Activated T-helper 1 cell treated with anti-CD3 and anti-CD28 coated beads, Interleukin-2, amount 50 U/mL, for 16 hours (primary cell): ENCODE measurements at places on chromosomes 13 and 19.

GRCh38 chr13:99983499-99984401, 2.2 kb downstream of the ZIC2 start:
- DNase-seq, result no peak

- peak; percentile 52 for DNase-seq
Measured at GRCh38 chr19:50679177-50680125, 30.2 kb downstream of the C19orf81 start.

DNA sequence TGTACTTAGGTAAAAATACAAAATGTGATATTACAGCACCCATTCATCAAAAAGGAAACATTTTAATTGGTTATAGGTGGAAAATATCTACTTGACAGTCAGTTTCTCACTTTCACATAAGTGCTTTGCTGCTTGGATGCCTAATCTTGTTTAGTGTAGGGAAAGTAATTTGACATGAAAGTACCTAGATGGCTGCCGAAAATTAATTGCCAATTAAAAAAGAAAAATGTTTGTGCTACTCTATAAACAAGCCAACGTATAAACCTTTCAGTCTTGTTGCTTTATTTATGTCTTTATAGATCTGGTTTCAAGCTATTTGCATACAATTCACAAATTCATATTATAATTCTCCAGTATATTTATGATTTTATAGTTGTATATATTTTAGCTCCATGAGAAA, 729.9 kb downstream of the DACH1 start:
- DNase-seq, result no peak

- no peak for DNase-seq
Measured at GRCh38 chr19:2550431-2551171, 74.7 kb downstream of the GADD45B start.

DNA sequence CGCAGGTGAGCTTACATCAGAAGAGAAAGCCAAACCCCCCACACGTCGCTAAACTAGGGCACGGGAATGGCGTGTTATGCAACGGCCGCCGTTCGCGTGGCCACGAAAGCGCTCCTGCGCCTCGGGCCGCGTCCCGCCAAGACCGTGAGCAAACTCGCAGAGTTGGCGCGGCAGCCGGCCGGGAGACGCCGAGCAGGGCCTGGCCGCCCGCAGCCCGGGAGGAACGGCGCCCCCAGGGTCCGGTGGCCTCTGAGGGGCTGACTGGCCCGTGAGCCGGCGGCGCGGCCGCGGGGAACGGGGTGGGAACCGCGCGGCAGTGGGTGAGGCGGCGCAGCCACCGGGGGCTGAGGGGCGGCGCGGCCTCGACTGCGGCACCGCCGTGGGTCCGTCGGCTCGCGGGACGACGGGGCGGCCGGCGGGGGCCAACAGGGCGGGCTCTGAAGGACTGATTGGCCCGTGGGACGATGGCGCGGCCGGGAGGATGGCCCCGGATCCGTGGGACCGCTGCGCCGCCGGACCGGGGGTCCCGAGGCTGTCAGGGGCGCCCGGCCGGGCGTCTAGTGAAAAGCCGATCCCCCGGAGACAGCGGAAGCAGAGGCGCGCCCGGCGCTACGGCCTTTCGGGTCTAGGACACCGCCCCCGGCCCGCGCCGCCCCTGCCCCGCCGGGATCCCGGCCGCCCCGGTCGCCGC, 903 bp downstream of the LATS2 start:
- DNase-seq, result no peak

DNA sequence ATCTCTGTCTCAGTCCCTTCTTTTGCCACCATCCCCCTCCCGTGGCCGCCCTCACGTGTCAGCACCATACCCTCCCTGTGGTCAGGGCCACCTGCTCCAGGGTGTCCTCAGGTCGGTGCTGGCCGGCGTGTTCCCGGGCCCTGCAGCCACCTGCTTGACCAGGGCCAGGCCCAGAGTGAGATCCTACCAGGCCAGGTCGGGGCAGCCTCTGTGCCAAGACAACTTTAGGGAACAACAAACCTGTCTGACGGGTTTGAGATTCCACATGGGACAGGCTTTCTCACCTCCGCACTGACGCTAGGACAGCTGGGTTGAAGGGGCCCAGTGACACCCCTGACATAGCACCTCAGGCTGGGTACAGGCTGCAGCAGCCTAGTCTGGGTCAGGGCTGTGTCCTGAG, 7.5 kb upstream of the SBNO2 start:
- DNase-seq, result no peak

DNA sequence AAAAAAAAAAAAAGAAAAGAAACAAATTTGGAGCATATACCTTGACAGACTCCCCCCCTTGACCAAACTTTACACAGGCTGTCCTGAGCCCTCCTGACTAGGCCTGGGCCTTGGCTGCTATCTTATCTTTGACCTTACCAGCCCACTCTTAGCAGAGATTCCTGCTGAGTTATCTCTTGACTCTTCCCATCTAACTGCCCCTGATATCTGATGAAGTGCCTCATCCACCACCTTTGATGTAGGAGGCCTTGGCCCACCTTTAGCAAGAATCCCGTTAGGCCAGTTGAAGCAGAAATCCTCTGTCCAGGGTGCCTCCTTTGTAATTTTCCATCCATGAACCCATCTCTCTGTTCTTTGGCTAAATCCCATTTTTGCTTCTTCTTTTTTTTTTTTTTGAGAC, 43.6 kb downstream of the NLRP12 start:
- DNase-seq, result no peak

DNA sequence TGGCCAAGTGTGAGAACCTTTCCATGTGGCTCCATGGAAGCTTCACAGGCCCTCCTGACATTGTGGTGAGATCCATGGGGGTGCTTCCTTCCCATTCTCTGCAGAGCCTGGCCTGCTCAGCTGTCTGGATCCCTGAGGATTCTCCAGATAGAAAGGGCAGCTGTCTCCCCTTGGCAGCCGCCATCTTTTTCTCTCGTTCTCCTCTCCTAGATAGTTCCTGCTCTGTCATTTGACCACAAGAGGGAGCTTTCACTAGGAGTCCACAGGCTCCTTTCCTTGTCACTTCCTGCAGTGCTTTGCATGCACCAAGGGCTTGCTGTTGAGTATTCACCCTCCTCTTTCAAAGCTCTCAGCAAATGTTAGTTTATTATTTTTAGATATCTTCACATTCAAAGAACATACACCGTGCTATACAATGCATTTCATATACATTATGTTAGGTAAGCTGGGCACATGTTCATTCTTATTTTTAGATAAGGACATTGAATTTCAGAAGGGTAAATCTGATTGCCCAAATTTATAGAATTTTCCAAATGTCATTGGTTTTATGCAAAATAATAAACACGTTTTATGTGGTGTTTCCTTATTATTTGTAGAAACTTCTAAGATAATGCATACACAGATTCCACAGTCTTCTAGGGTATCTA, 133.2 kb downstream of the FRY start:
- DNase-seq, result no peak

GRCh38 chr13:64529874-64530485, 2700.2 kb downstream of the PCDH9 start:
- DNase-seq, result no peak

- DNase-seq, result no peak
Measured at GRCh38 chr19:1302533-1303239, 17.0 kb downstream of the EFNA2 start.

- DNase-seq, result no peak
Measured at GRCh38 chr13:52703482-52703881, 36.1 kb downstream of the CNMD start.

DNA sequence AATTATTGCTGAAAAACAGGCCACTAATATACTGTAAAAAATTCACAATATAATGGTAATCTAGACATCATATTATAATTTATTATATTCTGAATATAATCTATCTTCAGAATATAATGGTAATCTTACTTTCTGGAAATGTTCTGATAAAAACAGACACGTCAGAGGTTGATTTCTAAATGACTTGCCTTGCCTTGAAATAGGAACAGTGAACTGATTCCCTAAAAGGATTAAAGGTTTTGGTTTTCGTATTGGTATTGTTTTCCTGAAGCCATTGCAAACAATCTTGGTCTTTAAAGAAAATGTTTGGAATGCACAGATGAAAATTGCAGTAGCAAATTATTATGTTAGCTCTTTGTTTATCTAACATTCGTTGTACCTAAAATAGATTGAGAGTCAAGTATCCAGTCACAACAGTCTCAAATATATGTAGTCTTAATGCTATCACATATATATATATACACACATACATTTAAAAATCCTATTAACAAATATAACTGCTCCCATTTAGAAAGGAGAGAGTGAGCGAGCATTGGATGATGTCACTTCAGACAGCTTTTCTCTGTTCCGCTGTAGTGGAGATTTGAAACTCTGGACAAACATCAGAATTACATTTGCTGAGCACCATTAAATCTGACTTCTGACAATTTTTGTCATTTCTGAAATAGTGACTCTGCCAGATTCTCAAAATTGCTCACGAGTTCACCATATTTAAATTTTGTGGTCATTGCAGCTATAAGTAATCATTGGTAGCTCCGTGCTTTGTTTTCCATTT, 1.7 kb downstream of the ITM2B start:
- DNase-seq, result no peak

- DNase-seq, result no peak
Measured at GRCh38 chr19:30371960-30372824, at the start of gene ZNF536. Gene ZNF536 (plus strand): TSS chr19:30372384. CDS start chr19:30443563, 71,179 bp downstream.

DNA sequence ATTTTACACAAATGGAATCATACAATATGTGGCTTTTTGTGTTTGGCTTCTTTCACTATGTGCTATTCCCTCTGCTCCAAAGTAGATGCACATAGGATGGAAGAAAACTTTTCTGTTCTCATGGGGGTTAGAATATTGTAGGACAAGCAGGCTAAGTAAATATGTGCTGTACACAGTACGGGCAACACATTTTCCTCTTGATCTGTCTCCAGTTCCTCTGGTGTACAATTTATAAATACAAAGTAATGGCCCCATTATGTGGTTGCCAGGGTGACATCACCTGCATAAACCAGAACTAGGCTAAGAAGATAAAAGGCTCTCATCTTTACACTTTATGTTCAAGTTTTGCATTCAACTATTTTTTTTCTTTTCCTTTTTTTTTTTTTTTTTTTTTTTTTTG, 41.0 kb upstream of the SOX21 start:
- DNase-seq, result no peak

GRCh38 chr13:106376401-106377112, 158.9 kb downstream of the EFNB2 start:
- DNase-seq, result no peak

- DNase-seq, result no peak
Measured at GRCh38 chr19:45935267-45935666, 20.7 kb upstream of the NANOS2 start.

- no peak for DNase-seq
Measured at GRCh38 chr19:5106191-5106726, 137.3 kb downstream of the KDM4B start.

DNA sequence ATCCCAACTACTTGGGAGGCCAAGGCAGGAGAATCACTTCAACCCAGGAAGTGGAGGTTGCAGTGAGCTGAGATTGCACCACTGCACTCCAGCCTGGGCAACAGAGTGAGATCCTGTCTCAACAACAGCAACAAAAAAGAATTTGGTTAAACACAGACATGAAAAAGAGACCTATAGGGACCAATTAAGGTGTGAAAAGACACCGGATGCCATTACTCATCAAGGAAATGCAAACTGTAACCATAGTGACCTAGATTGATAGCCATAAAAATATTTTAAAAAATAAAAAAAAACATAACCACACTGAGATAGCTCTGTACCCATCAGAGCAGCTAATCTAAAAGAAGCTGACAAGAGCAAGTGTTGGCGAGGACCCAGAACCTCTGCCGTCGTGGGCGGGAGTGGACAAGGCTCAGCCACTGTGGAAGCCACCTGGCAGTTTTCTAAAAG, 37.1 kb upstream of the ISYNA1 start:
- DNase-seq, result no peak

GRCh38 chr19:32387701-32388392, 17.7 kb upstream of the DPY19L3 start:
- DNase-seq, result no peak

DNA sequence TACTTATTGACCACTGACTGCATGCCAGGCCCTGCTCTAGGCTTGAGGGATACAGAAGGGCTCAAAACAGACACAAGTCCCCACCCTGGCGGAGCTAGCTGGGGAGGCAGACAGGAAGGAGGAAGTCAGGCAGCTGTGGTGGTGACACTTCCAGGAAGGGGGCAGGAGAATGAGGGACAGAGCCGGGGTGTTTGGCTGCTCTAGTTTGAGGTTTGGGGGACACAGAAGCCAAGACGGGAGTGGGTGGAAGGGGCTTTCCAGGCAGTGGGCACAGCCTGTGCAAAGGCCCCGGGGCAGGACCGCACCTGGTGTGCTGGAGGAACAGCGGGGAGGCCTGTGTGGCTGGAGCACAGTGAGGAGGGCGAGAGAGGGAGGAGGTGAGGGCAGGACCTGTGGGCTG, 4.0 kb downstream of the MRPL54 start:
- no peak for DNase-seq

GRCh38 chr19:38676023-38676877, 28.8 kb downstream of the ACTN4 start:
- no peak for DNase-seq

DNA sequence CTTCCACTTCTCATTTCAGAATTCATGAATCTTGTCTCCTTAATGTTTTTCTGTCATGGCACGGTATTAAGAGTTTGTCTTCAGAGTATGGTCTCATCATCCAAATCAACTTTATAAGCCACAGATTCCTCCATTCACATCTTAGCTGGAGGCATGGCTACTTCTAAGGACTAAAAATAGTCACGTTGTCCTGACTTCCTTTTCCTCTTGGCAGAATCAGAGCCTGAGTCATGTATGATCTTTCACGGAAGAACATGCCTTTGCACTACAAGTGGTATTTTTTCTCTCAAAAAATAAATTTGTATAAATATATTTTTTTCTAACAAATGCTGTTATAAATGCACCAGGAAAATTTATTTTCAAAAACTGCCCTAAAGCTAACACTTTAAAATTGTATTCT, 71.4 kb downstream of the ALOX5AP start:
- DNase-seq, result no peak

DNA sequence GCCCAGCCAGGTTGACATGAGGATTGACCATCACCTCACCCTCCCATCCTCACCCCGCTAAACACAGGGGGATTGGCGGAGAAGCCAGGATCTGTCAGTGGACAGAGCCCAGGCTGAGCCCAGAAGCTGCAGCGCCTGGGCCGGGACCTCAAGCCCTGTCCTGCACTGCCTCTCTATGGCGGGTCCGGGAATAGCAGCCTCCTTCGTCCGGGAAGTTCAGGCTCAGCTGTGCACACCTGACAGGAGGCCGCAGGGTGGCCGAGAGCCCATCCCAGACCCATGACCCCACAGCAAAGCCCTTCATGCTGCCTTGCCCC, 67.8 kb downstream of the SPACA7 start:
- no peak for DNase-seq

DNA sequence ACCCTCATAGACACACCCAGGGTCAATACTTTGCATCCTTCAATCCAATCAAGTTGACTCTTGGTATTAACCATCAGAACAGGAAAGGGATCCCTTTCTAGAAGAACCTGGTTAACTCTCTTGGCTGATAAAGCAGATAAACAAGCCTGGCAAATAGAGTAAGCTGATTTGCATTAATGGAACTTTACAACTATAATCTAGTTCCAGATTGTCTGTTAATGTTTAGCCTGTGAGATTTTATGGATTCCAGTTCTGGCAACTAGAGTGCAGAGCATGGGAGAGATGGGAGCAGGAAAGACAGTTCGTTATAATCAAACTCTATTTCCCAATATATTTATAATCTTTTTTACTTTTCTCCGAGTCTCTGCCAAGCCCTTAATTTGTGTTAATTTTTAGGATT, 272.6 kb upstream of the KLHL1 start:
- no peak for DNase-seq

GRCh38 chr19:24060687-24061356, 26.2 kb upstream of the ZNF254 start:
- DNase-seq, result no peak
